Karpas-422 (cell line): ENCODE measurements at places on chromosomes 2 and 18. TPM values are rescaled to one million over a fixed set of nuclear protein-coding genes. Genes with fewer than 3 reads are reported as not detected.

- no peak for DNase-seq
These were observed 44.2 kb upstream of the SLC39A10 start for GRCh38 chr2:195612611-195613495.

- DNase-seq = no peak
These were observed 795.7 kb downstream of the DCC start for GRCh38 chr18:53135654-53136053.

The SLC14A1 gene
- total RNA-seq = 1.1 TPM in 1 of 2 replicates, not detected in the other

The TYW5 gene
- total RNA-seq = 7.5 and 10.5 TPM in 2 replicates

The DUSP19 gene
- total RNA-seq = 0.04 and 0.26 TPM in 2 replicates
